ENCODE measurements at places on chromosomes 2 and 18. TPM values are rescaled to one million over a fixed set of nuclear protein-coding genes. Genes with fewer than 3 reads are reported as not detected.

NT5DC4 gene
- 6.1 TPM for total RNA-seq

TBC1D8 gene
- 25.3 TPM for total RNA-seq

SERPINB2 gene
- total RNA-seq: 0.73 TPM

ATP6V1B1 gene
- total RNA-seq: 13.9 TPM

GPR39 gene
- 14.1 TPM for total RNA-seq

FMNL2 gene
- total RNA-seq: 29.0 TPM

DNAJC5G gene
- total RNA-seq: not detected

DNA sequence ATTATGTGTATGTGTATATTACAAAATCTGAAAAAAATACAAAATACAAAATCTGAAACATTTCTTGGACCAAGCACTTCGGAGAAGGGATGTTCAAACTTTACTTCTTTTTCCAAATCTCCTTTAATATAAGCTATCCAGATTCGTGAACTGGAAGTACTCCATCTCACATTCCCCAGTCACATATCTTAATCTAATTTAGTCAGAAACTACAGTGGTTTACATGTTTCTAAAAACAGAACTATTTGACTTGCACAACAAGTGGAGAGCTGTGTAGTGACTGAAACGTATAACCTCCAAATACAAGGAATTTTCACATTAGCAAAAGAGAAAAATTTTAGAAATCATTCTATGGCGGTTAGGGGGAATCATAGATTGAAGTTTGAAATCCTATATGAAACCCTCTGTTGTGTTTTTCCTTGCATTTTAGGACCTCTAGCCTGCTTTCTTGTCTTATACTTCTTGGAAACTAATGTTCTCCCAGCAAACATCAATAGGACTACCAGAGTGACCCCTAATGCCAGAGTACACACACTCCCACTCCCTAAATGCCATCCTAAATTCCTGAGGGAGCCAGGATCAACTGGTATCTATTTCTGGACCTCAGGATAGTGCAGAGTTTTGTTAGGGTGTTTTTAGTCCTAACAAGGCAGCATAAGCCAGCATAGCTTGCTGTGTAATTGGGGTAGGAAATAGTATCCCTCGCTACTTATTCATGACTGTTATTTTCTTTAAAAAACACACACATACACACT lies 30.2 kb upstream of the ROCK1 start:
- H3K27ac ChIP-seq: no peak overlapping the region
- H3K36me3 ChIP-seq: no peaks in the 10 kb centered on the region
- no peak overlapping the region for H3K4me3 ChIP-seq
- DNase-seq: no peak
- H3K4me1 ChIP-seq: no peaks in the 10 kb centered on the region
- no peaks in the 10 kb centered on the region for H3K27me3 ChIP-seq

DNA sequence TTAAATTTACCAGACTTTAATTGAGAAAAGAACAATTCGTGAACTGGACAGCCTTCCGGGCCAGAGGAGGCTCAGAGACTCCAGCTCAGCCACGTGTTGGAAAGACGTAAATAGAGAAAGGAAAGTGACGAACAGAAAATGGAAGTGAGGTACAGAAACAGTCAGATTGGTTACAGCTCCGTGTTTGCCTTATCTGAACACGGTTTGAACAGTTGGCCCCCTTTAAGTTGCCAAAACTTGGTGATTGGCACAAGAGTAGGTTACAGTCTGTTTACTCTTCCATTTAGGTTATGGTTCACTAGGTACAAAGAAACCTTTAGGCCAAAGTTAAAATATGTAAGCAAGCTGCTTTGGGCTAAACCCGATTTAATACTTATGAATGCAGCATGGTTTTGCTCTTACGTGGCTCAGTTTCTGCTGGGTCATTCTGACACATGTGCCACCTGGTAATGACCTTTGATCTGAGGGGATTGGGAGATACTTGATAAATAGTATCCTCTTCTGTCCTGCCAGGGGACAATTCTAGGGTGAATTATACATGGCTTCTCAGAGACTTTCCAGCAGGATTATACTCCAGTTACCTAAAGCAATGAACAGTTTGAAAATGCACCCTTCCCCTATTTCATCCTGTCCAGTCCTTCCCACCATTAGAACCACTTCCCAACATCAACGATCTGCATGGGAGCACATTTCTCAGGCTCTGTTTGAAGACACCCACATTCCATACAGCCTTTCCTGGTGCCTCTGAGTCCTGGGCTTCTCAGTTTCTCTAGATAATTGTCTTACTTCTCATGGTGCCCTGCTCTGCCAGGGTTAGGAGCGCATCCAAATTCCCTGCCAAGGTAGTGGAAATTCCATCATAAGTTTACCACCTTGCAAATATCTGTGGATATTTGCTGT lies 65.1 kb upstream of the TGIF1 start:
- peaks cover under 1% of the 10 kb centered on the region for H3K36me3 ChIP-seq
- no peaks in the 10 kb centered on the region for H3K27me3 ChIP-seq
- peak; percentile 80 for DNase-seq
- H3K4me3 ChIP-seq: peak overlapping the region; percentile 55
- H3K4me1 ChIP-seq: peaks cover 98% of the 10 kb centered on the region
- H3K27ac ChIP-seq: peak overlapping the region; percentile 99

DNA sequence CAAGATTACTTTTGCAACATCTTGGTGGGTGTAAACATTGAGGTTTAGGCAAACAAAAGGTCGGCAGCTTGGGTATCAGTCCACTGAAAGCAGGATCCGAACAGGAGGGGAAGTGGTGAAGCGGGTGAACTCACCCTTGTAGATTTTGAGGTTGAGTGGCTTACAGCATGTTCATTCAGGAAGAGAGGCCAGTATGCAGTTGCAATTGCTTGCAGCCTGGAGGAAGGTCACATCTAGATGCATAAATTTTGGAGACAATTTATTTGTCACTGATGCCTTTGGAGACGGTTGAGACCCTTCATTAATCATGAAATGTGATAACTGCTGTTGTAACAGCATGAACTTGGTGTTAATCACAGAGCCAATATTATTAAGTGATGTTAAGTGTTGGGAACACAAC lies 131.1 kb downstream of the LTBP1 start:
- no peak overlapping the region for H3K27ac ChIP-seq
- DNase-seq: no peak
- H3K4me1 ChIP-seq: peaks cover 17% of the 10 kb centered on the region
- H3K36me3 ChIP-seq: no peaks in the 10 kb centered on the region
- H3K4me3 ChIP-seq: no peak overlapping the region
- H3K27me3 ChIP-seq: no peaks in the 10 kb centered on the region

DNA sequence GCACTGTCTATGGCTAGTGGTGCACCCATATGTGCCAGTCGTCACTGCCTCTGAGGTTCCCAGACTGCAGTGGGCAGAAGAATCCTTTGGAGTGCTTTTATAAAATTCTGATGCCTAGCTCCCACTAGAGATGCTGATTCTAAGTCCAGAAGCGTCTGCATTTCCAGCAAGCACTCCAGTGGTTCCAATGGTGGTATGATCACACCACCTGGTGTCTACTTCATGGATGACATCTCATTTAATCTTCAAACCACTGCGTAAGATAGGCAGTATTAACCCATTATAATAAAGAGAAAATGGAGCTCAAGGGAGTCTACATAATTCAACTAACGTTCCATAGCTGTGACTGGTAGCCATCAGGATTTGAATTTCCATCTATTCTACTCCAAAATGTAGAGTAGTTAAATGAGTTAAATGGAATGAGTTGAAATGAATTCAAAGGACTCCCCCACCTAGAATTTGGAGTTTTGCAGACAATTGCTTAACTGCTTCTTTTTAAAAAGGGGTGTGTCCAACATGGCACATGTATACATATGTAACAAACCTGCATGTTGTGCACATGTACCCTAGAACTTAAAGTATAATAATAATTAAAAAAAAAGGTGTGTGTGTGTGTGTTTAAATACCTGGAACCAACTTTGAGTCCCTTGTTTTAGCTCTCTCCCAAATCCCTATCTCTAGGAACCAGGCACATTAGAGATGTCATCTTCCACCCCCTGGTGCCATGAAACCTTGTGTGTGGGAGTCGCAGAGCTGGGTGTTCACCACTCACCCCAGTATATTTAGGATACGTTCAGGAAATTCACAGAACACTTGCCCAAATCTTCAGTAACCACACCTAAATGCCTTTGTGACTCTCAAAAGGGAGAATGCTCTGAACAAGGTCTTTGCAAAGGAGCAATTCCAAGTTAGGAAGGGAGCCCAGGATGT lies 14.1 kb downstream of the LAMA3 start:
- no peaks in the 10 kb centered on the region for H3K4me1 ChIP-seq
- H3K4me3 ChIP-seq: no peak overlapping the region
- H3K27me3 ChIP-seq: no peaks in the 10 kb centered on the region
- no peak overlapping the region for H3K27ac ChIP-seq
- no peaks in the 10 kb centered on the region for H3K36me3 ChIP-seq
- DNase-seq: peak; percentile 46

DNA sequence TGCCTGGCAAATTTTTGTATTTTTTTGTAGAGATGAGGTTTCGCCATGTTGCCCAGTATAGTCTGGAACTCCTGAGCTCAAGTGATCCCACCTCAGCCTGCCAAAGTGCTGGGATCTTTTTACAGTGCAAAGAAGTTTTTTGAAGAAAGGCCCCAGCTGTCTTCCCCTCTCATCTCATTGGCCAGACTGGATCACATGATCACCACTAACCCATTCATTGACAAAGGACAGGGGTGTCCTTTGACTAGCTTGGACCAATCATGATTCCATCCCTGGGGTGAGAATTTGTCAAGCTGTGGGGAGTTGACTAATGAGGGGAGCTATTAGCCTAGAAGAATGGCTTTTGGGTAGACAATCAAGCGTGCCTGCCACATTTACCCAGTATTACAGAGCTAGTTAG lies 232.9 kb upstream of the TANK start:
- H3K36me3 ChIP-seq: no peaks in the 10 kb centered on the region
- H3K27me3 ChIP-seq: no peaks in the 10 kb centered on the region
- H3K27ac ChIP-seq: no peak overlapping the region
- H3K4me3 ChIP-seq: no peak overlapping the region
- DNase-seq: no peak

DNA sequence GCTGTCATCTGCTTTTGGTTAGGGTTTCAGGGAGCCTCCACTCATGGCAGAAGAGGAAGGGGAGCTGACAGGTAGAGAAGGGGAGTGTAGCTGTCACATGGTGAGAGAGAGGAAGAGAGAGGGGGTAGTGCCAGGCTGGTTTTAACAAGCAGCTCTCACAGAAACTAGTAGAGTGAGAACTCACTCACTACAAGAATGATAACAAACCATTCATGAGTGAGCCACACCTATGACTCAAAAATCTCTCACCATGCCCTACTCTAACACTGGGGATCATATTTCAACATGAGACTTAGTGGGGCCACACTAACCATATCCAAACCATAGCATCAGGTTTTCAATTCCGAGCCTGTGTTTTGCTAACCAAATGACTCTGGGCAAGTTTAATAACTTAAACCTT lies 274.9 kb upstream of the VWC2L start:
- H3K36me3 ChIP-seq: no peaks in the 10 kb centered on the region
- DNase-seq: no peak
- peaks cover 5% of the 10 kb centered on the region for H3K4me1 ChIP-seq
- H3K27me3 ChIP-seq: no peaks in the 10 kb centered on the region
- no peak overlapping the region for H3K4me3 ChIP-seq

- H3K4me3 ChIP-seq: no peak overlapping the region
- H3K27me3 ChIP-seq: no peaks in the 10 kb centered on the region
- H3K4me1 ChIP-seq: no peaks in the 10 kb centered on the region
- H3K36me3 ChIP-seq: no peaks in the 10 kb centered on the region
- no peak for DNase-seq
Observed at GRCh38 chr2:205957452-205958154, 128.4 kb downstream of the INO80D start.

GRCh38 chr2:98867539-98868309 lies 68.3 kb downstream of the CRACDL start:
- peaks cover 9% of the 10 kb centered on the region for H3K36me3 ChIP-seq
- DNase-seq: no peak
- H3K4me1 ChIP-seq: peaks cover 62% of the 10 kb centered on the region
- peak overlapping the region; percentile 95 for H3K27ac ChIP-seq
- H3K27me3 ChIP-seq: no peaks in the 10 kb centered on the region

- peaks cover 64% of the 10 kb centered on the region for H3K27me3 ChIP-seq
- H3K4me1 ChIP-seq: no peaks in the 10 kb centered on the region
- H3K4me3 ChIP-seq: no peak overlapping the region
- DNase-seq: no peak
- H3K27ac ChIP-seq: no peak overlapping the region
Observed at GRCh38 chr2:240949791-240950705, 43.9 kb downstream of the CROCC2 start.

DNA sequence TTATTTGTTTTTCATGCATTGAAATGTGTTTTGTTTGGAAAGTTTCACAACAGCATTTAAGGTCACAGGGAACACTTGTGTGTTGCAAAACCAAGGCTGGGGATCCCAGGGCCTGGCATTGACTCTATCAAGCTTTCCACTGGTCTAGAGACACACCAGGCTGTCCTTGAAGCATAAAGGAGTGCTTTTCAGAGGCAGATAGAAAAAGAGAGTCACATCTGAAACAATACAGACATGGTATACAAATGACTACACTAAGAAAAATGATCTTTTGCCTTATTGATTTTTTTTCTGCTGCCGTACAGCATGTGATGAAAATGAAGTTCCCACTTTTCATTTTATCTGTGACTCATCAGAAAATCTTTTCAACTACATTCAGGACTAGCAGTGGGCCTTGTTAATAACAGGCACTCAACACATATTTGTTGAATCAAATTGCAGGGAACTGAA lies 61.9 kb upstream of the ZCCHC2 start:
- no peaks in the 10 kb centered on the region for H3K27me3 ChIP-seq
- no peak overlapping the region for H3K4me3 ChIP-seq
- H3K27ac ChIP-seq: peak overlapping the region; percentile 54
- H3K4me1 ChIP-seq: peaks cover 14% of the 10 kb centered on the region
- DNase-seq: no peak

- no peak for DNase-seq
- H3K4me1 ChIP-seq: no peaks in the 10 kb centered on the region
- H3K36me3 ChIP-seq: no peaks in the 10 kb centered on the region
- H3K4me3 ChIP-seq: no peak overlapping the region
- H3K27ac ChIP-seq: no peak overlapping the region
Observed at GRCh38 chr18:47248604-47249313, 2.7 kb downstream of the SKOR2 start.

GRCh38 chr18:73975266-73975665 lies 172.4 kb downstream of the FBXO15 start:
- no peak overlapping the region for H3K4me3 ChIP-seq
- H3K4me1 ChIP-seq: no peaks in the 10 kb centered on the region
- no peak overlapping the region for H3K27ac ChIP-seq
- no peaks in the 10 kb centered on the region for H3K27me3 ChIP-seq
- DNase-seq: no peak

GRCh38 chr2:241033336-241033987 lies 35.0 kb downstream of the SNED1 start:
- peaks cover 8% of the 10 kb centered on the region for H3K4me1 ChIP-seq
- no peak overlapping the region for H3K4me3 ChIP-seq

- H3K4me1 ChIP-seq: no peaks in the 10 kb centered on the region
- no peaks in the 10 kb centered on the region for H3K27me3 ChIP-seq
- H3K27ac ChIP-seq: no peak overlapping the region
- DNase-seq: peak; percentile 17
Observed at GRCh38 chr2:190382851-190383250, 25.3 kb upstream of the MFSD6 start.
